CD4-positive, alpha-beta T cell treated with Interleukin-4 for 1 hour (primary cell): ENCODE measurements at places on chromosomes 4 and X.
A peak's percentile ranks its signal among the peaks of the same experiment; 100 is the strongest.

- no peak for DNase-seq
Observed at GRCh38 chr4:38115601-38116000, 155.4 kb downstream of the PTTG2 start.

DNA sequence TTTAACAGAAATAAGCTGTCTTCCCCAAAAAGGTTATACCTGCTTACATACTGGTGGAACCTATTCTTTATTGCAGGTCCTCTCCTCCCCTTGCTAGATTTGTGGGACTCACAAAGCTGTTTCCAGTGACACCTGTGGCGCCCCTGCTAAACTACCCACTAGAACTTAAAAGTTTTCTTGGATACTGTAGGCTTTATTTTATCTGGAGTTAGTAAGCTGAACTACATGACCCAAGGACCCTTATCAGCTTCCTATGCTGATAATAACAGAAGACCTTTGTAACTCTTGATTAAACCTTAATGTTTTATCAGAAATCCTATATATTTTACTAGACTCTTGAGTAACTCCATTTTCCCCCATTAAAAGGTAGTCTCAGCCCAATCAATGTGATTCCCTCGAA is 32.3 kb downstream of the CLDN2 start:
- no peak for DNase-seq

GRCh38 chr4:155809835-155810234 is 51.0 kb downstream of the GUCY1B1 start:
- DNase-seq, result peak; percentile 59

DNA sequence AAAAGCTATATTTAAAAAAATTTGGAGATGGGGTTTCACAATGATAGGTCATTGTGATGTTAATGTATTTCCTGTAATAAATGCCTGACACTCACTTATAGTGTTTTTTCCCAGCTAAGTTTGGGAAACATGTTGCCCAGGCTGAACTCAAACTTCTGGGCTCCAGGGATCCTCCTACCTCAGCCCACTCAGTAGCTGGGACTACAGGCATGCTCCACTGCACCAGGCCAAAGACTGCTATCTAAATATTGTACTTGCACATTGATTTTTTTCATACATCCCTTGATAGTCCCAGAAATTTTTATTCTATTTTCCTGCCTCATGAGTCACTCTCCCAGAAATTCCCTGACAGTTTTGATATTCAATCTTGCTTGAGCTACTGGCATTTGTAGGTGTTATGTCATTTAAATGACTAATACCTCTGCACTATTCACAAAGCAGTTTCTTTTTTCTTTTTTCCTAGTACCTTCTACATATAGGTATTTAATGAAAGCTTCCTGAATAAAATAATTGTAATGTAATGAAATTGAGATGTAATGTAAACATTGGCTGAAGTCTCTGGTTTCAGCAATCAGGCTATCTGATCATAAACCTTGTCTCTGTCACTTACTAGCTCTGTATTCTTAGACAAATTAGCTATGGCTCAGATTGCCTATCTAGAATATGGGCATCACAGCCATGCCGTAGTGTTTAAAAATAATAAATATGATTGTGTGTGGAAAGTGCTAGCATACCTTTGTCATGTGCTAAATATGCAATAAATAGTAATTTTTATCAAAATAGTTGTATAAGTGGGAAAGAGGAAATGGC is 1973.0 kb upstream of the AGA start:
- no peak for DNase-seq

DNA sequence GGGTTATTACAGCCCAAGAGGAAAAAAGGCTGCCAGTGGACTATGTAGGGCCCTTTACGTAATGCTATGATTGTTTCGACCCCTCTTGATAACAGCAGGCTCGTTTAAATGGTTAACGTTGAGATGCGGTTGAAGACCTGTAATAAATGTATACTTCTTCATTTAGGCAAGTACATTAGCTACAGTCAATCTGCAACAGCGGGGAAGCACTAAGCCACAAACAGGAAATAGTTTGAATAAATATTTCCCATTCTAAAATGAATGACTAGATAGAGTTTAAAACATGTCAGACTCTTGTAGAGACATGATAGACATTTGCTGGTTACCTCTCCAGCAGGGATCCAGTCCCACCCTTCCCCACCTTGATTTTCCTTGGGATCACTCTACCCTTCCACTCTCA is 38.1 kb upstream of the STIM2 start:
- peak; percentile 24 for DNase-seq

- DNase-seq, result no peak
Observed at GRCh38 chr4:73194064-73194463, 64.5 kb downstream of the ANKRD17 start.

- DNase-seq, result no peak
Observed at GRCh38 chr4:40685300-40685699, 55.6 kb upstream of the RBM47 start.

DNA sequence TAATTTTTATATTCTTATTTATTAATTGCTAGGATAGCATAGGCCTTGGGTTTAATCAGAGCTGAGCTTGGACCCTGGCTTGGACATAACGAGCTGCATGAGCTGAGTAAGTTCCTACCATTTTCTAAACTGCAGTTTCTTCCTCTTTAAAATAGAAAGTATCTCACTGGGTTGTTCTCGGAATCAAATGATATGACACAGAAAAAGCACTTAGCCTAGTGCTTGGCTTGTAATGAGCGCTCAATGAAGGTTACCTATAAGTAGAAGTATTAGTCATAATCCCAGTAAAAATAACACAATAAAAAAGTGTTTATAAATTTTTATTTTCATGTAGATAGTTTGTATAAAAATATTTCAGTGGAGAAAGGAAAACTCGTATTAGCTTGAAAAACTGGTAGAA is 113.3 kb upstream of the PDLIM3 start:
- DNase-seq, result no peak

DNA sequence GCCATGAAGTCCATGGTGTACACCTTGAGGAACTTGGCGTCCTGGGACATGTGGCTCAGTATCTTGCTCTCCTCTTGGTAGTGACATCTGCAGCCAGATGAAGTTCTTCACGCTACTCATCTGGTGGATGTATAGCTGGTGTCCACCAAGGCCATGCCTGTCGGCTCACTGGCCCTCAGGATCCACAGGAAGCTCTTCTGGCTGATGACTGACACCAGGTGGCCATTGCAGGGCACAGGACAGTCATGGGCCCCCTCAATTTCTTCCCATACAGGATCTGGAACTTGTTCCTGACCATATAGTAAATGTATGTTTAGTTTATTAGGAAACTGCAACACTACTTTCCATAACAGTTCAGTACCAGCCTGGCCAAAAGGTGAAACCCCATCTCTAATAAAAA is 10.3 kb upstream of the CLCN5 start:
- no peak for DNase-seq

DNA sequence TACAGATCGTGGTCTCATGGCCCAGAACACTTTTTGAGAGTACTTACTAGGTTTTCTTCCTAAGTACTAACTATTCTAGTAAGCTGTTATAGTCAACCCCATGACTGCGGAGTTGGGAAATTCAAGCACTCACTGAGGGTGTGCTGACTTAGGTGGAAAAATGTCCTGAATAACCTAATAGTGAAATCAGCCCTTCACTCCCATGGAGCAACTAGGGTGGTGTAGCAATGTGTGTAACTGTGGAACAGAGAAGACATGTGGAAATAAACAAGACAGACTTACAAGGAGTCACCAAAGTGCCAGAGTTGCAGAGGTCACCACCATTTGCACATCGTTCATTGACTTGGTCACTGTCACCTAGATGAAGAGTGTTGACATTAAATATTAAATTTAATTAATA is 12.1 kb upstream of the VSIG4 start:
- no peak for DNase-seq

- peak; percentile 52 for DNase-seq
Observed at GRCh38 chr4:26877961-26878360, 17.3 kb downstream of the STIM2 start.

DNA sequence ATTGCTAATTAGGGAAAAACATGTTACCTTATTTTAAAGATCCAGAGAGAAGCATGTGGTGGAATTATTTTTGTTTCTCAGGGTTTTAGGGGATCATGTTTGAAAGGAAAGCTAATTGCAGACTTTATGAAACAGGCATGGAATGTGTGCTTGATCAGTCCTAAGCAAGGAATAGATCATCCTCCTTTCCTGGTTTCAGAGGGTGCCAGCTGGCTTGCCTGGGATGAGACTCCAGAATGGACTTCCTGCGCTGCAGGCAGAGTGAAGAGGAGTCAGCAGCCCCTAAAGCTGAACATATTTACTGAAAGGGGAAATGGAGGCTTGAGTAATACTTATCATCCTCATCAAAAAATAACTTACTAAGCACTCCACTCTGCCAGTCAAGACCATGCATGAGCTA is 13.3 kb downstream of the FGF5 start:
- no peak for DNase-seq

GRCh38 chr4:177579649-177580048 is 137.4 kb upstream of the AGA start:
- no peak for DNase-seq

DNA sequence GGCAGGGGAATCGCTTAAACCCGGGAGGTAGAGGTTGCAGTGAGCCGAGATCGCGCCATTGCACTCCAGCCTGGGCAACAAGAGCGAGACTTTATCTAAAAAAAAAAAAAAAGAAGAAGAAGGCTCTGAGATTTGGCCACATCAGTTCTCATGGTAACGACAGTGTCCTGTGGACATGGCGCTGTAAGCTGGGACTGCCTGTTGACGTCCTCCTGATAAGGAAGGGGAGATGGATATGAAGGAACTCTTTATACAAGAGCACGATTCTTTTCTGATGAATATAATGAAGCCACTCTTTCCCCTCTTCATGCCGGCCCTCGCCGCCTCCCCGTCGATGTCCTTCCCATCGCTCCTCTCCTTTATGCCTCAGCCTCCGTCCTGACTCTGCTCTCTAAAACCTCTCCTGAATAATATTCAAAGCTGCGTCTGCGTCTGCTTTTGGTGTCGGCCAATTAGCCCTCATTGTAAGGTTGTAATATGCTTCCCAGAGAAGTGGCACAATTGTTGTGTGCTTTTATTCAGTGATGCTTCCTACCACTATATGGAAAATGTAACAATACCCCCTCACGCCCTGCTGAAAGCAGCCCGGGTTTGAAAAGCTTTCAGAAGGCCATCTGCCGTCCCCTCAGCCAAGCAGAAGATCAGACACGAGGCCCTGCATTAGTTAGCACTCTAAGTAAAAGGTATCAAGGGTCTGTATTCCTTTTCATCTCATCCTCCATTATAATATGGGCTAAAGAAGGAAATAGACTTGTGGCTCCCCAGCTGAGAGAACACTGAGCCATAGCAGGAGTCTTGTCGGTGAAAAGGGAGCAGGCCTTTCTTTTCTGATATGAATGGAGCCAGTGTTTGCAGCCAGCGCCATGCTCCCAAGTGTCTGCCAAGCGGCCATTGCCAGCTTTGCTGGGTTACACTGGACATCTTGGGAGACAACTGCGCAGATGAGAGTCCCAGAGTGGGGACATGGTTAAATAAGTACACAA is 22.1 kb upstream of the SCOC start:
- no peak for DNase-seq

DNA sequence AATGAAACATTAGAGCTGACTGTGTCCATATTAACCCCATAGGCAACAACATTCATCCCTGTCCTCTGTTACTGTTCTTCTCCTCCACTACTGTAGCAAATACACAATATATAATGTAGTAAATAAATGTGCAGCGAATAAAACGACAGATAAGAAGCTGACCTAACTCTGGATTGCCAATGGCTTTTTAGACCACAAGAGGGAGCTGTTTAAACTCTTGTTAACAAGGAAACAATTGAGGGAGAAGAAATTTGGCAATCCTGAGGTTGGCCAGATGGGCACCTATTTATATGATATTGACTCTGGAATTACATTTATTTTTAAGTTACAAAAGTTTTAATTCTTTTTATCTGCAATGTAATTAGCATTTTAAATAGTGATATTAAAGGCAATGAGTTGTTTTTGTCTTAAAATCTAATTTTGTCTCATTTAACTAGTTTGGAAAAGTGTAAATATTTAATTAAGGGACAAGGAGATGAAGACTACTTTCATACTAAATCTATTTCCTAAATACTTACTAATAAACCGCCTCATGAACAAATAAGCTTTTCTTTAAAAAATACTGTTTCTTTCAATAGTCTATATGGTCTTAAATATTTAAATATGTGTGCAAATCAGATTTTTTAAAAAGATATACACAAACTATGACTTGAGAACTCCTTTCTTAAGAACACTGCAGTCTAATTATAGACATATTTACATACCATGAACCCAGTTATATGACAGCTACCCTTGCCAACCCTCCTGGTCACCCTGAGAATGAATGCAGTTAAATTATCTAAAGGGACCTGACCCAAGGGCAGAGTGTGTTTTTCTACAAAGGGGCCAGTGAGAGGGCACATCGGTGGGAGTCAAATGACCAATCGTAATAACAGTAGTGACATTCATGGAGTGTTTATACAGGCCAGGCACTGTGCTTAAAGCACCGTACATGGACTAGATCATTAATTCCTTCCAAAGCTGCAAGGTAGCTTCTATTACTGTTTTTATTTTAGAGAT is 52.9 kb upstream of the HPF1 start:
- DNase-seq, result peak; percentile 64

- no peak for DNase-seq
Observed at GRCh38 chr4:161186750-161187149, 977.0 kb downstream of the FSTL5 start.

GRCh38 chr4:27020203-27020602 is 159.6 kb downstream of the STIM2 start:
- no peak for DNase-seq

GRCh38 chr4:109155682-109156283 is 146.7 kb downstream of the COL25A1 start:
- DNase-seq, result no peak
